ENCODE measurements at places on chromosomes 12 and 14.

GRCh38 chr14:67409461-67409860, 2.5 kb downstream of the PLEK2 start:
- no peak for DNase-seq

GRCh38 chr12:14399871-14400270, 34.4 kb downstream of the ATF7IP start:
- DNase-seq = no peak

GRCh38 chr12:102372087-102372486, 108.3 kb downstream of the IGF1 start:
- no peak for DNase-seq

DNA sequence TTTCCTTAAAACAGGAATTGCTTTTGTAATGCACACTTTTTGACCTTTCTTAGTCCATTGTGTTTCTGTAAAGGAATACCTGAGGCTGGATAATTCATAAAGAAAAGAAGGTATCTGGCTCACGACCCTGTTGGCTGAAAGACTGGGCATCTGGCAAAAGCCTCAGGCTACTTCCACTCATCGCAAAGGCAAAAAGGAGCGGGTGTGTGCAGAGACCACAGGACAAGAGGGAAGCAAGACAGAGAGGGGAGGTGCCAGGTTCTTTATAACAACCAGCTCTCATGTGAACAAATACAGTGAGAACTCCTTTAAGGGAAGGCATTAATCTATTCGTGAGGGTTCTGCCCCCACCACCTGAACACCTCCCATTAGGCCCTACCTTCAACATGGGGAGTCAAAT, 182.1 kb downstream of the C12orf50 start:
- DNase-seq = no peak

DNA sequence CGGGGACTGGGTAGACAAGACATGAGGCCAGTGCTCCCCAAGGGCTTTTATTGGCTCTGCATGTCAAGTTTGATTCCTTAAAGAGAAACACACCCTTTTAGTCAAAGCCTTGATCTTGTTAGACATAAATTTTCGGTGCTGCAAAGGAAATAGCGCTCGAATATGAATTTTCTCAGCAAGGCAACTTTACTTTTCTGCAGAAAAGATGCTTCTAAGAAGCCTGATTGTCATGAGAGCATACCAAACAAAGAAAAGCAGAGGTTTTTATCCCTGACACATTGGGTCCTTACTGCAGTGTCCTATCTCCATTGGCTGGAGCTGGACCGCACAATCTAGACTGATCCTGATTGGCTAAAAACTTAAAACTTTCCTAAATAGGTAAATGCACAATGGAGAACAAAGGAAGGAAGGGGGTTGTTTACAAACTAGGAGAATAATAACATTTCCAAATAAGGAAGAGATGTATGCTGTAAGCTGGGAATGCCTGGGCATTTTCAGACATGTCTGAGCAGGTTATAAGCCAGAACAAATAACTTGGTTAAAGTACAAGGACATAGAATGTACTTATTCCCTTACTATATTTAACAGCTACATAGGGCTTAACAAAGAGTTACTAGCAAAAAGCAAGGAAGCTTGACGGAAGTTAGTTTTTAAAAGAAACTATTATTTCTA, 17.2 kb downstream of the TXNRD1 start:
- no peak for DNase-seq
